ENCODE measurements at places on chromosomes 1 and 21. TPM values are rescaled to one million over a fixed set of nuclear protein-coding genes. Genes with fewer than 3 reads are reported as not detected.
A peak's percentile ranks its signal among the peaks of the same experiment; 100 is the strongest.

DNA sequence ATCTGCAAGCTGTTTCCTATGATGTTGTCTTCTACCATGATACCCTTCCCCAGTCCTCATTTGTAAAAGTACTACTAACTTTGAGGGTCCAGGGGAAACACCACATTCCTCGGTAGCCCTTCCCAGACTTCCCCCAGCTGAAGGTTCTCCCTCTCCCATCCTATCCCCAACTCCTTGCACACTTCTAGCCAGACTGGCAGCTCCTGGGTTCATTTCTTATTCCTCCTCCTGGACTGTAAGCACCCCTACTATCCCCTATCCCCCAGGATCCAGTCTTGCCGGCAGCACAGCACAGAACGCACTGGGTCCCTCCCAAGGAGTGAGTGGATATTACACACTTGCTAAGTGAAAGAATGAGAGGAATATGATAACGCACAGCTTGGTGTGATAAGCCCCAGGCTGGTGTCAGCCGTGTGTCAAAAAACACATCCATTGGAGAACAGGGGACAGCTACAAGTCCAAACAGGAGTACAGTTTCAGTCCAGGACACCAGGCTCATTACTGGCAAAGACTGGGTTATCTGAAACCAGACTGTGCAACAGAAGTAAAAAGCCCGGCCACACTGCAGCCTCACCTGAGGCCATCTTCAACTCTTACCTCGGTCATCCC is 100.2 kb downstream of the SSBP3 start:
- no peak for DNase-seq

DNA sequence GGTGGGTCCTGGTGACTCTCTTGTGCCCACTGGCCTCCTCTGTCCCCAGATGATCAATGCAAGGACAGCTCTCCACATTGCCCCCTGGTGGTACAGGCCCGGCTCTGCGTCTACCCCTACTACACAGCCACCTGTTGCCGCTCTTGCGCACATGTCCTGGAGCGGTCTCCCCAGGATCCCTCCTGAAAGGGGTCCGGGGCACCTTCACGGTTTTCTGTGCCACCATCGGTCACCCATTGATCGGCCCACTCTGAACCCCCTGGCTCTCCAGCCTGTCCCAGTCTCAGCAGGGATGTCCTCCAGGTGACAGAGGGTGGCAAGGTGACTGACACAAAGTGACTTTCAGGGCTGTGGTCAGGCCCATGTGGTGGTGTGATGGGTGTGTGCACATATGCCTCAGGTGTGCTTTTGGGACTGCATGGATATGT is 10.8 kb downstream of the ADAMTSL4 start:
- peak; percentile 55 for DNase-seq

GRCh38 chr1:2386636-2387611 is 4.4 kb downstream of the MORN1 start:
- no peak for DNase-seq

DNA sequence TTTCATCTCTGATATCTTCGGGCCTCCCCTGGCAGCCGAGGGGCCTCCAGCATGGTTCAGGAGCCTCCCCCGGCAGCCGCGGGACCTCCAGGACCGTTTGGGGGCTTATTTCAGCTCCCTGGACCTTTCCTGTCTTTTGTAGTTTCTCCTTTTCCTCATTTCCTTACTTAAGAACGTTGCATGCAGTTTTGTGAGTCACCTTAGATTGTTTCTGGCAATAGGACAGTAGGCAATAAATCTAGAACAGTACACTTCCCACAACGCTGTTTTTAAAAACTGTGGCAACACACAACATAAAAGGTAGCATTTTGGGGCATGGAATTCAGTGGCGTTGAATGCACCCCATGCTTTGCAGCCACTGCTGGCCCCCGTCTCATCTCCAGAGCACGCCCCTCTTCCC is 24.4 kb downstream of the FAAP20 start:
- no peak for DNase-seq

GRCh38 chr1:89624314-89624713 is 8.6 kb upstream of the LRRC8C start:
- no peak for DNase-seq

DNA sequence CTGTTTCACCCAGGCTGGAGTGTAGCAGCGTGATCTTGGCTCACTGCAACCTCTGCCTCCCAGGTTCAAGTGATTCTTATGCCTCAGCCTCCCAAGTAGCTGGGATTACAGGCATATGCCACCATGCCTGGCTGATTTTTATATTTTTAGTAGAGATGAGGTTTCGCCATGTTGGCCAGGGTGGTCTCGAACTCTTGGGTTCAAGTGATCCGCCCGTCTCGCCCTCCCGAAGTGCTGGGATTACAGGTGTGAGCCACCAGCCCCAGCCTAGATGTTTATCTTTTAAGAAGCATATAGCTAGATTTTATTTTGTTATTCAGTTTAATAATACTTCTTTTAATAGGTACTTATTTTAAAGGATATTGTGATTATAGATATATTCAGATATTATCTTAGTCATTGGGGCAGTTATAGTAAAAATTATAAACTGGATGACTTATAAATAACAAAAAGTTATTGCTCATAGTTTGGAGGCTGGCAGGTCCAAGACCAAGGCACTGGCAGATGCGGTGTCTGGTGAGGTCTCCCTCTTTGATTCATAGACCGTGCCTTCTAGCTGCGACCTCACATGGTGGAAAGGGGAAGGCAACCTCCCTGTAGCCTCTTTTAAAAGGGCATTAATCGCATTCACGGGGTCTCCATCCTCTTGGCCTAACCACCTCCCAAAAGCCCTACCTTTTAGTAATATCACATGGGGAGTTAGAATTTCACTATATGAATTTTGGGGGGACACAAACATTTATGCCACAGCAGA is 3.1 kb upstream of the KCNE2 start:
- DNase-seq: no peak

DNA sequence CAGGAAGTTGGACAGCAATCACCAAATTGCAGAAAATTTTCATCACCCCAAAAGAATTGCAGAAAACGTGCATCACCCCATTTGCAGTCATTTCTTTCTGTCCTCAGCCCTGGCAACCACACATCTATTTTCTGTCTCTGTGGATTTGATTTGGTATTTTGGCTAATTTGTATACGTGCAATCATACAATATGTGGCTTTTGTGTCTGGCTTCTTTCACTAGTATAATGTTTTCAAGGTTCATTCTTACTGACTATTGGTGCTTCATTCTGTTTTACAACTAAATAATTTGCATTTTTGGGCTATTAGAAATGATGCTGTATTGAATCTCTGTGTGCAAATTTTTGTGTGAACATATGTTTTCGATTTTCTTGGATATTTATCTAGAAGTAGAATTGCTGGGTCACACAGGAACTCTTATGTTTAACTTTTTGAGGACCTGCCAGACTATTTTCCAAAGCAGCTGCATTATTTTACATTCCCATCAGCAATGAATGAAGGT is 24.8 kb upstream of the PRDM2 start:
- DNase-seq: no peak

DNA sequence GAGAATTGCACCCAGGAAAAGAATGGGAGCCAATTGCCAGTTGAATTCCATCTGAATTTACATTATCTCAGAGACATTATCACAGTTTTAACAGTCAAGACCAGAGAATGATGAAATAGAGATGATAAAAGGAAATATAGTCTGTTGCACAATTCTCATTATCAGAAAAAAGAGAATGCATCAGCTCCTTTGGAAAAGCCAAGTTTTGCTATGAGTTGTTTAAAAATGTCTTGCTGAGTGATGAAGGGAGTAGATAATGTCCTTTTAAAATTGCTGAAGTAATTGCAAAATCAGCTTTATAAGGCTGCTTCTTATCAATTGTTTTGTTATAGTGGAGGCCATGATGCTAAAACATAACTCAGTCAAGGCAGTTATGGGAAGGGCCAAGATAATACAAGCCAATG is 37.9 kb upstream of the EEIG2 start:
- DNase-seq: no peak

DNA sequence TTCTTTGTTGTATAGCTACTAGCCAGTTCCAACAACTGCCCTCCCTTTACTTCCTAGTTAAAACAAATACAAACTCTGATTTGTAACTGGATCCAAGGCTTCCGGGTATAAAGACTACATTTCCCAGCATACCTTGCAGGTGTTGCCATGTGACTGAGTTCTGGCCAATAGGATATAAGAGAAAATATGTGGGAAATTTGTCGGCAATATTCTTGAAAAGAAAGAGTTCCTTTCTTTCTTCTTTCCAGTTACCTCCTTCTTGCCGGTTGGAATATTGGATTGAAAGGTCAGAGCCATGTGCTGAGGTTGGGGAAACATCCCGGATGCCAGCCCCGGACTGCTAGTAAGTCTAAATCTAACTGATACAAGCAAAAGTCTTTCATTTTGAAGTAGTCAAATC is 23.0 kb upstream of the ZBTB40 start:
- DNase-seq: peak; percentile 21

GRCh38 chr21:26941421-26941820 is 25.5 kb downstream of the ADAMTS5 start:
- no peak for DNase-seq

DNA sequence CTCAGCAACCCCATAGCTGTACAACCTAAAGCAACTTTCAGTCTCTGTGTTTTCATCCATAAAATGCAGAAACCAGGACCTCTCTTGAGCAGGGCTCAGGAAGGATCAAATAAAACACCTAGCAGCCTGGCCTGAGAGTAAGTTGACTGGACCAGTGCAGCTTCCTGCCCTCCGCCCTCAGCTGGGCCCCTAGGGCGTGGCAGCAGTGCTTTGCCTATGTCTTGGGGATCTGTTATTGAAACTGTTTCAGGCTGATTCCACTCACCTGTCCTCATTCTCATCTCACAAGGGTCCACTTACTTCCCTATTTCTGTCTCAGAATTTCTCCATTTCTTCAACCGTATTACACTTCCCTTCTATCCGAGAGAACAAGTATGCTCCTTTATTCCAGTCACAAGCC is 17.3 kb downstream of the LRRC42 start:
- no peak for DNase-seq

Gene LCE2B
- total RNA-seq: not detected

Gene SLAMF9
- not detected for total RNA-seq

Data from MG63 (cell line).